ENCODE measurements at places on chromosomes 5 and 9.

GRCh38 chr5:177430972-177431316 is 4.5 kb downstream of the GRK6 start:
- DNase-seq, result no peak

DNA sequence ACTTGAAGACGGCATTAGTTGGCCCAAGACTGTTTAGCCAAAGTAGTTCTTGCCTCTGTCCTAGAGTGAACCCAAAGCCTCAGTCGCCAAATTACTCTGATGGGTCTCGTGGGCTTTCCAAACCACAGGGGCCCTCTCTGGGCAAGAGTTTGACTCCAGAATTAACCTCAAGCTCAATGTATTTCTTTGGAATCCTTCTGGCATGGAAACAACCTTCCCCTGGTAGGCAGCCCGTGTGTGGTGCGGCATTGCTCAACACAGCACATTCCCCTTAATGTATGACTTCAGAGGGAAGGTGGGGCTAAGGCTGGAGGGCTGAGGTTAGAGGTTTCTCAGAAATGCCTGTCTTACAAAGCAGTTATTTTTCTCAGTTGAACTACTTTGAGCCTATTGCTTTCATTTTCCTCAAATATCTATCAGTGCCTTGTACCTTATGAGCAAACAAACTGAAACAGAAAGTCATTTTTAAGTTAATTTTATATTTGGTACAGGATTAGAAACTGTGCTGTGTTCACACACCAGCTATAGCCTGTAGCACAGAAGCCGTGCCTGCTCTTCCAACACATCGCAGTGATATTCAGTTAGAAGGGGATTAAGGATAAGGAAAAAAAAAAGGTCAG is 123.9 kb upstream of the HAPLN1 start:
- no peak for DNase-seq

DNA sequence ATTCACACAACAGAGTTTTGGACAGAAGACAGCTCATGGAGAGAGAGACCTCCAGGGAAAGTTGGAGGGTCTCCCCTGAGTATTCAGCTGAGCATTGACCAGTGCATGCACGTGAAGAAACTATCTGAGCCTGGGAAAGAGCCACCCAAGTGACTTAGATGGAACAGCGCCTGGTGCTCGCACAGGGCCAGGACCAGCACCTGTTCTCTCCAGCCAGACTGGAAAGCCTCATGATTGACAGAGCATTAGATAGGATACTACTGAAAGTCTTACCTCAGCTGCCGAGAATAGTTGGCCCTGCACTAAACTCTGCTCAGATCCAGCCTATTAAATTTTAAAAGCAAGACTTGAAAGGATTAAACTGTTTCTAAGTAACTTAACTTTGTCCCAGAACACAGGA is 28.3 kb upstream of the NEURL1B start:
- no peak for DNase-seq

GRCh38 chr5:170625221-170626165 is 121.7 kb downstream of the KCNIP1 start:
- DNase-seq, result no peak

DNA sequence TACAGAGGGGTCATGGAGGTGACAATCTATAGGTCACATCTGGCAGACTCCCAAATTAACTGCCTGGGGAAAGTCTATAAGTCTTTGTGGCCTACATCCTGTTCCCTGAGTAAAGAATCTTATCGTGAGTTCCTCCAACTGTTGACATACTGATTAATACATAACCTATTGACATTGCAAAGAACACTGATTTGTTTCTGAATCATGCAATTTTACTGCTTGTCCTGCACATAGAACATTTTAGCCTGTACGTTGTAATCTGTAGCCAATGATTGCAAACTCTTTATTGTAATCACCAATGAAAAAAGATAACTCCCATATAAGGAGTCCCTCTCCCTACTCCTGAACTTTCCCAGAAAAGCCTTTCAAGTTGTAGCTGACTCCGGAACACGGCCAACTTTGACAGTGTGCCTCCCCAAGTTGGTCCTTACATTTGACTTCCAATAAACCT is 18.8 kb upstream of the OR2K2 start:
- no peak for DNase-seq

GRCh38 chr5:6615034-6615815 is 17.6 kb downstream of the NSUN2 start:
- DNase-seq, result no peak

GRCh38 chr5:20554001-20554400 is 566.0 kb upstream of the CDH18 start:
- DNase-seq, result no peak

DNA sequence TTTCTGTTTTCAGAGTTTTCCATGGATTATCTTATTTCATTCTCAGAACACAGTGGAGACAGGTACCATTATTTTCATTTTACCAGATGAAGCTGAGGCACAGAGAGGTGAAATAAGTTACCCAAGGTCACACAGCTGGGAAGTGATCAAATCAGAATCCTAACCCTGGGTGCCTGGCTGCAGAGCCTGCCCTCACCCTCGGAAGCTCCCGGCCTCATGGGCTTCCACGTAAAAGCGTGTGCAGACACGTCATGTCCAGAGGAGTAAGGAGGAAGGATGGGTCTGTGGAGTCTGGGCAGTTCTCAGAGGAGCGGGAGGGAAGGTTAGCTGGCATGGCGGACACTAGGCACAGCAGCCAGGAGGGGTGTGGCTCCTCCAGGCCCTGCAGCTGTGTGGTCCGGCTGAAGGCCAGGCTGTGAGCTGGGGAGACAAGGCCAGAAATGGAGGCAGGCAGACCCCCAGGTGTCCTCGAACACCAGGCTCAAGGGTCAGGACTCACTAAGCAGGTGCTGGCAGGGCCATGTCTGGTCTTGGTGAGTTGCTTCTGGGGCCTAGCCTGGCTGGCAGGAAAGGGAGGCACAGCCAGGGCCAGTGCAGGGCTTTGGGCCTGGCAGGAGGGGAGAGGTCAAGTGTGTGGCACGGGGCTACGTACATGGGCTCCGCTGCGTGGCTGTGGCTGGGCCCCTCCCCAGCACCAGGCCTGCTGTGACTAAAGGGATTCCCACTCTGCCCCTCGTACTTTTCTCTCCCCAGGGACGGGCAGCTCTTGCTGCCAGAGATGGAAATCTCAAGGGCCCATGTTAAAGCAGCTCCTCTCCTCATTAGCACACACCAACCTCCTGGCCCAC is 5.6 kb downstream of the TBC1D9B start:
- no peak for DNase-seq

DNA sequence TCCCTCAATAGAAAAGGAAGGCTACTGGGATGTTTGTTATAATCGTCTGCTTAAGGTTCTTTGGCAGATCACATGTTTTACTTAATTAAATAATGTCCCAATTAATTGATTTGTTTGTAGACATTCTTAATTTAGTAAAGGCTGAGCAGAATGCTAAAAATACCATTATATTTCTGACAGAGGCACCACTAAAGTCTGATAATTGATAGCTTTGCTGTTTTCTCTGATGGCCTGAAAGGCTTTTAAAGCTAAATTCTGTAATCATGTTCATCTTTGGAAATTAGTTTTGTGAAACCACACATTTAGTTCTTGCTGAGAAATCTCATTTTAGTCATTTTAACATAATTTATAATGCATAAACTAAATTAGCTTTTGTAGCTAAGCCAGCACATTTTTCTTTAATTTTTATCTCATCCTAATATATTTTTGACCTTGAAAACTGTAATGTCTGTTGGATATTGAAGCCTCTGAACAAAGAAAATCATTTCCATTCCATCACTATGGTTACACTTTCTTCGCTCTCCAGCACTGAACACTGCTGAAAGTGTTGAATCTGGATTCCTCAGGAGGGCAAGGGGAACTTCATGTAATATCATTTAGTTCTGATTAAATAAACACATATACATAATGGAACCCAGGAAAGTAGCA is 329.4 kb downstream of the ELAVL2 start:
- DNase-seq, result no peak

GRCh38 chr5:148014276-148014675 is 49.5 kb upstream of the SPINK5 start:
- DNase-seq, result no peak

DNA sequence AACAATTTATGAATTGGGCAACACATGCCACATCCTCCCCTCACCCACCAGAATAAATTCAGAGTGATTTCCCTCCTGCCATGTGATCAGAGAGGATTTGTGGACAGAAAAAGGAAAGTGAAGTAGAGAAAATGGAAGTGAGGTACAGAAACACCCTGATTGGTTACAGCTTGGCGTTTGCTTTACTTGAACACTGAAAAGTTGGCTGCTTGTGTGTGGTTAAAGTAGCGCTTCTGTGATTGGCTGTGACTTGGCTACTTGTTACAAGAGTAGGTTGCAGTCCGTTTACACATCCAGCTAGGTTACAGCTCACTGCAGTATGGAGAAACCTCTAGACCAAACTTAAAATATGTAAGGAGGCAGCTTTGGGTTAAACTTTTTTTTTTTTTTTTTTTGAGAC is 205.2 kb upstream of the ZNF608 start:
- no peak for DNase-seq

DNA sequence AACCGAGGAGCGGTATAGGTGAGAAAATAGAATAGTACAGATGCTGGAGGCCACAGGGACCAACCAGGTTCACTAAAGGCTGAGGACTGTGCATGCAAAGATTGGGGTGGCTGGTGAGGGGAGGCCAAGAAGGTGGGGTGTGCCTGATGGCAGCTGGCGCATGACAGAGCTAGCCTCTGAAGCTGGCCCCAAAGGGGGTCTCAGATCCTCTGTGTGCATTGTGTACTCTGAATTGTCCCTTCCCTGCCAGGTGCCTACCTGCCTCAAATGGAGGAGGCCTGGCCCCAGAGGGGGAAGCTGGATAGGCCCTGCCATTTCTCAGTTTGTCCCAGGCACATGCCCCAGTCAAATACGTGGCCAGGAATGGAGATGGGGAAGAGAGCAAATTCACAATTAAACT is 63.1 kb downstream of the CRB2 start:
- DNase-seq, result no peak

- DNase-seq, result no peak
Measured at GRCh38 chr9:130893341-130894101, 3.1 kb downstream of the QRFP start.

- DNase-seq, result no peak
Measured at GRCh38 chr5:8714861-8715260, 831.0 kb downstream of the SEMA5A start.
